CD4-positive, alpha-beta T cell treated with Interleukin-15 for 1 hour (primary cell): ENCODE measurements at places on chromosomes 16 and 17.

- DNase-seq, result no peak
These were observed 7.5 kb downstream of the N4BP1 start for GRCh38 chr16:48602356-48603014.

- peak; percentile 59 for DNase-seq
These were observed 13.6 kb downstream of the ZC3H7A start for GRCh38 chr16:11783319-11784037.

DNA sequence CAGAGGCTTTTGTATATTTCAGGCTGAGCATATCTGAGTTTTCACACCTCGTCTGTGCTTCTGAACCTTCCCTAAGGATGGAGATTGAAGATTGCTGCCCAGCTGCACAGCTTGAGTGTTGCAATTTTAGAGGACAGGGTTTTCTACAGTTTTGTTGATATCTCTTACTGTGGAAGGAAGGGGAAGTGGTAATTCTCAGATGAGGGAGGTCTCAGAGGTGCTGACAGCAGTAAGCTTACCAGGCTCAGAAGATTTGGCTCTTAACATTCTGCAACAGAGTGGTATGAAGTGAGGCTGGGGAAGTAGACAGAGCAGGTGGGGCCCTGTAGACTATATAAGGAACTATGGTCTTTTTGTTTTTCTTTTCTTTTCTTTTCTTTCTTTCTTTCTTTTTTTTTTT is 45.8 kb upstream of the ARHGAP17 start:
- DNase-seq, result peak; percentile 44

GRCh38 chr17:42683407-42684034 is 1.2 kb downstream of the CNTNAP1 start:
- DNase-seq, result no peak

GRCh38 chr17:62084585-62084984 is 19.5 kb upstream of the MED13 start:
- DNase-seq, result no peak

DNA sequence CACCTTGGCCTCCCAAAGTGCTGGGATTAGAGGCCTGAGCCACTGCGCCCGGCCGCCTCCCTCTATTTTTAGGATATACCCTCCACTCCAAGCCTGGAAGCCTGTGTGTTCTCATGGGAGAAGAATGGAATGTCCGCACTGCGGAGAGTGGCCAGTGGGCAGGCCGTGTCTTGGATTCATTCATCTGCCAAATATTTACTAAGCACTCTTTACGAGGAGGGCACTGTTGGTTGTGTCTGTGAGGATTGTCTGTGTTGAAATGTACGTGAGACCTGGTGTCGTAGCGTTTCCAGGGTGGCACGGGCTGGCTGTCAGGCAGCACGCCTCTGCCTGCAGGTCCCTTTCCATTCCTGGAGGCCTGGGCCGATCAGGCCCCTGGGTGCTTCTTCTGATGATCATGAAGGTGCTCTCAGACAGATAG is 19.2 kb downstream of the PGS1 start:
- DNase-seq, result no peak

- DNase-seq, result no peak
These were observed 109.4 kb downstream of the CMIP start for GRCh38 chr16:81553814-81554675.

GRCh38 chr16:89581045-89581695 is 5.6 kb downstream of the CPNE7 start:
- no peak for DNase-seq

GRCh38 chr17:444879-445454 is 92.4 kb upstream of the RPH3AL start:
- DNase-seq, result no peak

- no peak for DNase-seq
These were observed 349.2 kb upstream of the SALL1 start for GRCh38 chr16:51500306-51500705.

DNA sequence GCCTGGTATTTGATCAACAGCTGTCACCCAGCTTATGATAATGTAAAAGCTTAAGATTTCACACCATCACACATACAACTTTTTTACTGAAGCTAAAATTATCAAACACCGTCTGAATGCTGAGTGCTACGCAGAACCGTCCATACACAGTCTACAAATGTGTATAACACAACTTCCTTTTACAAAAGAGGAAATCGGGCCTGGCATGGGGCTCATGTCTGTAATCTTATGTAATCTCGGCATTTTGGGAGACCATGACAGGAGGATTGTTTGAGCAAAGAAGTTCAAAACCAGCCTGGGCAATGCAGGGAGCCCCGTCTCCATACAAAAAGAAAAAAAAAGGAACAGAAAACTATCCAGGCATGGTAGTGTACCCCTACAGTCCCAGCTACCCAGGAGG is 19.6 kb upstream of the QRICH2 start:
- peak; percentile 38 for DNase-seq

DNA sequence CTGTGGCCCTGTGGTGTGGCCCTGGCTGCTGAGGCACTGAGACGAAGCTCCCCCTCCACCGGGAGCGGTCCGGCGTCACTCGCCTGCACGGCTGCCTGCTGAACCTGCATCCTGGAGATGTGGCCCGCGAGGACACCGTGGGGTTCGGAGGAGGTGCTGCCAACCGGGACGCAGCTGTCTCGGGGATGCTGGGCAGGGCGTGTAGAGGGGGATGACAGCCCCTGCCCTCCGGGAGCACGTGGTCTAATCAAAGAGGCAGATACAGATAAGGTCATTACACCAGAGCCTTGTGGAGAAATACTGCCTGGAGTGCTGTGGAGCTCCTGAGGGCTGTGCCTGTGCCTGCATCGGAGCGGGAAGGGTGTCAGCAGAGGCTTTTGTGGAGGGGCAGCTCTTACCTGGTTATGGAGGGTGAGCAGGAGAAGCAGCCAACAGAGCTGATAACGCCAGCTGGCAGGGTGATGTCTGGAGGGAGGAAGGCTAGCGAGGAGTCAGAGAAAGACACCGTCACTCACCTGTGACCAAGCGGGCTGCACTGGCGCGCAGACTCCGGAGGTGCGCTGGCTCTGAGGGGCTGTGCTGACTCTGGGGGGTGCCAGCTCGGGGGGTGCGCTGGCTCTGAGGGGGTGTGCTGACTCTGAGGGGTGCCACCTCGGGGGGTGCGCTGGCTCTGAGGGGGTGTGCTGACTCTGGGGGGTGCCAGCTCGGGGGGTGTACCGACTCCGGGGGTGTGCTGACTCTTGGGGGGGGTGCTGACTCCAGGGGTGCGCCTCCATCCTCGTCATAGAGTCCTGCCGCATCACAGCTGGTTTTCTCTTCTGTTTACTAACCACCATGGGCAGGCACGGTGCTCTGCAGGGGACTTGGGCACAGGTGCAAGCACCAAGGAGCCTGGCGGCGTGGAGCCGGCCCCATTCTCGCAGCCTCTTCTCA is 104.7 kb upstream of the CHMP6 start:
- DNase-seq, result no peak

DNA sequence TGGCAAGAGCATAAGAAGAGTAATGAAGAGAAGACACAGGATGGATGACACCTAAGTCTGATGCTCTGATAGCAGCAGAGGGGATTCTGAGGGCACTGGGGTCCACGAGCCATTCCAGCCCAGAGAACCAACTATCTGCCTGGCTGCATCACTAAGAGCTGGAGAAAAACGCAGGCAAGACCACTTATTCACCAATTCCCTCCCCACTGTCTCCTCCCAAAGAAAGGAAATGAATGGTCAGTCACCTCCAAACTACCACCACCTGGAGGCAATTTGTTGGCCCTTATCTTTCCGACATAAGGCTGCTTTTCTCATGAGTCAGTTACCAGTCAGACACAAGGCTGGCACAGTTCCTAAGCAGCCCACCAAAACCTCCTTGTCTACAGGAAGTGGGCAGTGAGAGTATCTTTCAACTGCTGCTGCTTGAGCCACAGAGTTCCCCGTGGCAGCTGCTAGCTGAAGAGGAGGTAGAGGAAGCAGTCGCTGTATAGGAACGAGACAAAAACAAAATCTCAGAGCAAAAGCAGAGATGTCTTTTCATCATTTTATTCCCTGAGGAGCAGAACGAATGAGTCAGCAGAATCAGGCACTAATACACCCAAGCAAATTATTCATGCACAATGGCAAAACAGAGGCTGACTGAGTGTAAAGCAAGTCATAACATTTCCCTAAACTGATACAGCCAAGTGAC is 111.1 kb downstream of the SMG6 start:
- DNase-seq, result peak; percentile 51

DNA sequence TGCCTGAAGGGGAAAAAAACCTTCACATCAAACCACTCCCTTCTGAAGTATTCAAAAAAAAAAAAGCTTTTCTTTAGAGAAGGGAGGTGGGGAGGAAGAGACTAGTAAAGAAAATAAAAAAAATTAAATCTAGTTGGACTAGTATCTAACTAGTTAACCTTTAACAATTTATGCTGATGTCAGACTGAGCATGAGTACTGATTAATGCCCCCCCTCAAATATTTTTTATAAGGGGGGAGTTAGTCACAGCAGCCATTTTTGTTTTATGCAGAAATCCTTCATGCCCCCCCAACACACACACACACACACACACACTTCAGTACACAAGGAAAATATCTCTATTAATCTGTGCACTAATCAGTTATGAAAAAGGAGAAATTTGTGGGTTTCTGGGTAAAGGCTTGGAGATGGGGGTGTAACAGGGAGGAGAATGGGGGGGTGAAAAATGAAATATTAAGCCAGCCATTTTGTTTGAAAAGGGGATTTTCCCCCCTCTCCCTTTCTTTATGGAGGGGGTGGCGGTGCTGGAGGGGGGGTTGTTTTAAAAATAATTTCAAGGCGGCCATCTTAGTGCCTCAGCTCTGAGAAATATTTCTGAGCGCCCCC is 4.7 kb upstream of the CHD3 start:
- peak; percentile 45 for DNase-seq

DNA sequence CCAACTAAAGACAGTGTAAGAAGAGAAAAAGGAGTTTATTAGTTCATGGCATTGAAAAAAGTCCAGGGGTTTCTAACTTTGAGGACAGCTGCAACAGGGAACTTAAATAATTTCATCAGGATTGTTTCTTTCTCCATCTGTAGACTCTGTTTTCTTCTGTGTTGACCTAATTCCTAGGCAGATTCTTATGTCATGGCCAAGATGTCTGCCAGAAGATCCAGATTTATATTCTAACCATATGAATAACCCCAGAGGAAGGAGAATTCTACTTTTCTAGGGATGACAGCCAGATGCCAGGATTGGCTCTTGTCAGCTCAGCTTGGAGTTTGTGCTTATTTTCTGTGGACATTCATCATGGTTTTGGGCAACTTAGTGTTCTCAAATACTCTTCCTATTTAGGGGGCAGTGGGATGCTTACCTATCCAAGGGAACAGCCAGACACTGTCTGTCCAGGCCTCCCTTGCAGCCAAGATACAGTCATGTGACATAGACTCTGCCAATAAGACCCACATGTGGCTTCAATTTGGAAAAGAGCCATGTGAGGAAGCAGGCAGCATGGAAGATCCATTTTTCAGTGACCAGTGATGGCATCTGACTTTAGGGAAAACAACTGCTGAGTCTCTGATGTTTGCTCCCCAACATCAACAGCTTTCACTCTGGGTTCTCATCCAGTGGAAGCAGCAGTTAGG is 18.2 kb downstream of the PCTP start:
- no peak for DNase-seq

DNA sequence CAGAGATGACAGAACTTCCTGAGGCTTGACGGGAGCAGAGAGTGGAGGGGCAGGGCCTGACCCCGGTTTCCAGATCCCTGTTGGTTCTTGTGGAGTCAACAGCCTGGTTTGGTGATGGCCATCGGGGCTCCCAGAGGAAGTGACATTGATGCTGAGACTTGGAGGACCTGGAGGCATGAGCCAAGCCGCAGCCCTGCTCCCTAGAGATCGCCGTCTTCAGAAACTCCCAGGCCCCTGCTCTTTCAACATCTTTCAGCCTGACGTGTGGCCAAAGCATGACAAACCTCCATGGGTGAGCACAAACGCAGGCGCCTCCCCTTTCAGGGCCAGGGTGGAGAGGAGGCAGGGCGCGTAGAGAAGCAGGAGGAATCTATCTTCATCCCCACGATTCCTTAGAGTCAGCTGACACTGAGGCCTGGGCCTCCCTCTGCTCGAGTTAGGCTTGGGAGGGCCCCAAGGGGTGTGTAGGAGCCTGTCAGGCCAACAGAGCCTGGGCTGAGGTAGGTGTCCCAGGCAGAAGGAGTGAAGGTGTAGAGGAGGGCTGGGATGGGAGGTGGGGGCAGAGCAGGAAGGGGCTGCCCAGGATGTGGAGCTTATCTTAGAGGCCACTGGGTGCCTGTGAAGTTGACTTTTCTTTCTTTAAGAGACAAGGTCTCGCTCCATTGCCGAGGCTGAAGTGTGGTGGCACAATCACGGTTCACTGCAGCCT is 56.1 kb upstream of the MED9 start:
- DNase-seq, result no peak

- peak; percentile 76 for DNase-seq
These were observed 5.7 kb upstream of the LPO start for GRCh38 chr17:58232707-58233156.

- DNase-seq, result no peak
These were observed 14.6 kb downstream of the SCNN1B start for GRCh38 chr16:23316634-23317265.

- DNase-seq, result peak; percentile 68
These were observed 47.5 kb downstream of the ADCY7 start for GRCh38 chr16:50313596-50314478.

- peak; percentile 71 for DNase-seq
These were observed 72.2 kb downstream of the ZNF778 start for GRCh38 chr16:89289428-89290395.

DNA sequence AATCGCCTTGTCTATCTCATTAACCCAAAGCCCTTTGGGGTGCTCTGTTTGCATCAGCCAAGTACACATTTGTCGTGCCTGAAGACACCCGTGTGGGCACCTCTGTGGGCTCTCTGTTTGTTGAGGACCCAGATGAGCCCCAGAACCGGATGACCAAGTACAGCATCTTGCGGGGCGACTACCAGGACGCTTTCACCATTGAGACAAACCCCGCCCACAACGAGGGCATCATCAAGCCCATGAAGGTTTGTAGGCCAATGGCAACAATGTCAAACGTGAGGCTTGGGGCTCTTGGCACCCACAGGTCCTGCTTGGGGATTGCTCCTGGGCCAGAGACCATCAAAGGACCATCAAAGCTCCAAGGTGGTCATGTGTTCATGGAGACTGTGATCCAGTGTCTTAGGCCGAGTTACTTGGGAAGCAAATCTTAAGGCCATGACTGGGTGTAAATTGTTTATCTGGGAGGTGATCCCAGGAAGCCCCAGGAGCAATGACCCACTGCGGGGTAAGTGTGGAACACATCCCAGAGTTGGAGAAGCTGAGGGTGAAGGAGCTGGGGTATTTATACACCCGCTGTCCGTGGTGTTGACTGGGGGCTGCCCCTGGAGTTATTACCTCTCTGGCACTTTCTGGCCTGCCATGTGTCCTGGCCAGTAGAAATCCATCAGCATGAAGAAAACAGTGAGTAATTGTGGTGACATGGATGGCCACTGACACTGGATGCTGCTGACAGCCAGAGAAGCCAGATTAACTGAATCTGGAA is 24.0 kb downstream of the CDH5 start:
- no peak for DNase-seq

GRCh38 chr17:17091856-17092756 is 49.8 kb downstream of the MPRIP start:
- DNase-seq, result no peak
